ENCODE measurements at places on chromosomes 5 and 9.

GRCh38 chr9:129586245-129586644 lies 34.7 kb downstream of the C9orf50 start:
- DNase-seq, result no peak

DNA sequence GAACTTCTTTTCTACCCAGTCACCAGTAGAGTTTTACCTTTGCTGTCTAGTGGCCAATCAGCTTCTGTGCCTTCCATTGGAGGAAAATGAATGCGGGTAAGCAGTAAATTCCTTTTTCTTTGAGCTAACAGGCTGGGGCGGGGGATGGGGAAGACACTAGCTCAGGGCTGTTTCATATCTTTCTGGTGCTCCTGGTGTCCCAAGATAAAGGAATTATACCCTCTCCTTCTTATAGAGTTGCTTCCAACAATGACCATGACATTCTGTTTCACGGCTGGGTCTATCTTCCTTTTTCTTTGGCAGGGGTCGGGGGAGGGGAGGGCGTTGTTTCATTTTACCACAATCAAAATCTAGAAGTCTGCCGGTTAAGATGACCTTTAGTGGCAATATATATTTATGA lies 51.2 kb upstream of the RPS23 start:
- no peak for DNase-seq

DNA sequence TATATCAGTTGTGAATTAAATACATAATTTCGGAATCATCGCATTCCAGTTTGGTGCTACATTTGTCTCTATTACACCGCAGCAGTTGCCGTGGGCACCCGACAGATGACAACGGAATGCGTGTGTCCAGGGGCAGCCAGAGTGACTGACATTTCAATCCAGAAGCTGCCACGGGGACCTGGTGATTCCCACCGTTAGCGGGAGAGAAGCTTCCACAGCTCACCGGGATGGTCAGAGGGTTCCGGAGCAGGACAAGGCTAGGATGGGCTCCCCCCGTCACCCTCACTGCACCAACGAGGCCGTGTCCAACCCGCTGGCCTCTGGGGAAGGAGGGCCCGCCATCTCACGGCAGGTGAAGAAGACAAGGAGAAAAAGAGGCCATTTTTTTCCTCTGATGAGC lies 86.8 kb downstream of the GTF3C4 start:
- no peak for DNase-seq

- no peak for DNase-seq
These were observed 20.7 kb upstream of the XPA start for GRCh38 chr9:97717866-97718265.

- DNase-seq, result no peak
These were observed 341.4 kb upstream of the PRR16 start for GRCh38 chr5:120122703-120123102.

DNA sequence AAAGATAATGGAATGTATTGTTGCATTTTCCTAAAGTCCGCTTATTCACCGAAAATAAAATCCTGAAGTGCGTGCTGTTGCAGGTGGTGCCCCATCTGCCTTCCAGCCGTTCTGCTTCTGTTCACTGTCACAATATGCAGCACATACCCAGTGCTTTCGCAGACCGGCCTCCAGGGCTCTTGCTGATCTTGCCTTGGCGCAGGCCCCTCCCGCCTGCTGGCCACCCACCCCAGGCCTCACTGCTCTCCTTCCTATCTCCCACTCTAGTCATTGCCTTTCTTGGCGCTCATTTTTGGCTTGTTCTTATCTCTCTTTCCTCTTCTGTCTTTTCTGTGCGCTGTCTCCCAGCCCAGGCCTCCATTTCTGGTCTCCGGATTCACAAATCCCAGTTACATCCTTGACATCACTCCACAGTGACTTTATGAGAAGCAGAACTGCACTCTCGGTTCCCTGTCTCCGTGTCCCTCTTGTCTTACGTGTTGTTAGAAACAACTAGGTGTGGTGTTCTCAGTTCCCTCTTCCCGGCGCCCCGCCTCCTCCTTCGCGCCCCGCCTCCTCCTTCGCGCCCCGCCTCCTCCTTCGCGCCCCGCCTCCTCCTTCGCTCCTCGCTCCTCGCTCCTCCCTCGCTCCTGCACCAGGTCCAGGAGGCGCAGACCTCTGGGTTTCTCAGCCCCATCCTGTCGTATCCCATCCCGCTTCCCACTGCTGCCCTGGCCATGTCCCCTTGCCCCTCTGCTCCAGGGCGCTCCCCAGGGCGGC lies 201.7 kb upstream of the OTULINL start:
- no peak for DNase-seq
